ENCODE measurements at places on chromosomes 5 and 9.

GRCh38 chr5:72300590-72301339 is 19.3 kb downstream of the MRPS27 start:
- DNase-seq: no peak

DNA sequence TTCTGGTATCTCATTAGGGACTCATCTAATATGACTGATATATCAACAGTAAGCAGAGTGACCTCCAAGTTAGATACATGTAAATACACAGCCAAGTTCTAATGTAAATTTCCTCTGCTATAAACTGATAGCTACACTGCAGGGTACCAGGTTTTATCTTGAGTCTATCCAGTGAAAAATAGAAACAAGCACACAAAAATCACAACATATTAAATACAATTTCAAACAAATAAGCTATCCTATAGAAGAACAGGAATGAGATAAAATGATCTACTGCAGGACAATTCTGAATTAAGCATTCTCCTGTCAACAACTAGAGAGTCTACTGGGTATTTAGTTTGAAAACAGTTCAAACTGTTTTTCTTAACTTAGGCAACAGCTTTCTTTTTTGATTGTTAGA is 42.7 kb downstream of the NR3C1 start:
- no peak for DNase-seq

- no peak for DNase-seq
Measured at GRCh38 chr5:128773378-128773777, 191.9 kb upstream of the SLC27A6 start.

DNA sequence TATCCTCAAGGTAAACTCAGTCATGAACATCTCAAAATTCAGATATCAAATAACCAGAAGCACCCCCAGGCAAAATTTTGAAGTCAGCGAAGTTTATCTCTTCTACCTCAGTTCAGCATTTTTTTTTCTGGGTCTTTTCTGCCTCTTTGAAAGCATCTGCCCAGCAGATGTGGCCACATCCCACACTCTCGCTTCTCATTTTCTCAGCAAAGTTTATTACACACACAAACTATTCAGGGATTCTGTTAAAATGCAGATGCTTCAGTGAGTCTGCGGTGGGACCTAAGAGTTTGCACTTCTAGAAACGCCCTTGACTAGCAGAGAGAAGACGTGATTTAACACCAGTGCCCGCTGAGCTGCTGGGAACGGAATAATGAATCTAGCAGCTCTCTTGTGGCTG is 19.3 kb downstream of the RASEF start:
- no peak for DNase-seq

DNA sequence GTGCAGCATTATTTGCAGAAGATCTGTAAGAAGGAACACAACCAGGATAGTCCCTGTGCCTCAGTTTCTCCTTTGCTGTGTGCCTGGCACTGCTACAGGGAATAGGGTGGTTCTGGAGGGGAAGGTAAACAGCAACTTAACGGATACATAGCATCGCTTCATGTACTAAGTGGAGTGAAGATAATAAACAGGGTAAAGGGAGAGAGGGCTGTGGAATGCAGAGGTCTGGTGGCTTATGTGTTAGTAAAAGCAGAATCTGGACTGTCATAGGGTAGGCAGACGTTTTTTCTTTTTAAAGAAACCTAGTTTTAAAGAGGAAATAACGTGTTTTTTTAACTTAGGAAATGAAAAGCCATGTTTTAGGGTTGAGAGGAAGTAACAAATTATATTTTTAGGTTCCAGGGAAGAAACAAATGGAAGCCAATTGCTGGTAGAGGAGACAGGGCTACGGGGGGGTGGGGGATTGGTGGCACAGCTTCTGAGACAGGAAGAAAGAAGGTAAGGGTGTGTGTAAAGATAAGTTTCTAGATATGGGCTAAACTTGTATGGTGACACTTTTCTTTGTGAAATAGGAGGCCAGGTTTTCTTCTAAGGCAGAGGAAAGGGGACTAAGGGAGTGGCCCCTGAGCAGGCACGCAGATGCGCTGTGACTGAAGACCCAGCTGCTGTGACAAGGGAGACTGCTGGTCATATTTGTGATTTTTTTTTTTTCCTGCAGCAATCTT is 1.3 kb downstream of the GNG10 start:
- DNase-seq: no peak

DNA sequence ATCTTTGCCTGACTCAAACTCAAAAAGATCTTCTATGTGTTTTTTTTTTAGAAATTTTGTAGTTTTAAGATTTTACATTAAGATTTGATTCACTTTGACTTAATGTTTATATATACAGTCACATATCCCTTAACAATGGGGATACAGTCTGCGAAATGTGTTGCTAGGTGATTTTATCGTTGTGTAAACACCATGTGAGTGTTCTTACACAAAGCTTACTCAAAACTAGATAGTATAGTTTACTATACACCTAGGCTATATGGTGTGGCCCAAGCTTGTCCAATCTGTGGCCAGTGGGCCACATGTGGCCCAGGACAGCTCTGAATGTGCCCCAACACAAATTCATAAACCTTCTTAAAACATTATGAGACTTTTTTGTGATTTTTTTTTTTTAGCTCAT is 131.9 kb downstream of the CWC27 start:
- DNase-seq: no peak

DNA sequence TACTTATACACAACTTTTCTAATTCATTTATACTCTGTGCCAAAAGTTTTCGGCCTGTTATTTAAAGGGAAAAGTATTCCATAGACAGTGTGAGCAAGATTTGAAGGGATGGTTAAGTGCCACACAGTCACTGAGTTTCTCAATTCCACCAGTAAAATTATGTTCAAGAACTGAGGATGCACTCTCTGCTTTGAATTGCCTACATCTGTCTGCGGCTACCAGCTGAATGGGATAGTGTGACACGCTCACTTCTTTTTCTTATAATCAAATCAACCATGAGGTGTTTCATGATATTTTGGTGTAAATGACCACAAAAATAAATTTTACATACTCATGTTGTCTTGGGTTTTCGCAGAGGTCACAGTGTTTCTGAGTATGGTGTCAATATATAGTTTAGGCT is 218.4 kb upstream of the TMEM161B start:
- no peak for DNase-seq

GRCh38 chr9:17604556-17604955 is 25.7 kb downstream of the SH3GL2 start:
- DNase-seq: no peak

- DNase-seq: no peak
Measured at GRCh38 chr5:90747175-90747574, 188.6 kb downstream of the ADGRV1 start.

GRCh38 chr5:151740336-151740942 is 18.0 kb downstream of the ATOX1 start:
- no peak for DNase-seq

- no peak for DNase-seq
Measured at GRCh38 chr5:147731431-147732290, 50.9 kb downstream of the JAKMIP2 start.

GRCh38 chr9:127133739-127134167 is 11.3 kb upstream of the ANGPTL2 start:
- DNase-seq: no peak

- no peak for DNase-seq
Measured at GRCh38 chr5:89374144-89374784, 491.3 kb upstream of the MEF2C start.

GRCh38 chr5:111975133-111975532 is 218.1 kb upstream of the NREP start:
- no peak for DNase-seq

GRCh38 chr5:36068751-36069281 is 2.1 kb upstream of the UGT3A2 start:
- no peak for DNase-seq

GRCh38 chr5:77010243-77010642 is 20.0 kb upstream of the AGGF1 start:
- no peak for DNase-seq

DNA sequence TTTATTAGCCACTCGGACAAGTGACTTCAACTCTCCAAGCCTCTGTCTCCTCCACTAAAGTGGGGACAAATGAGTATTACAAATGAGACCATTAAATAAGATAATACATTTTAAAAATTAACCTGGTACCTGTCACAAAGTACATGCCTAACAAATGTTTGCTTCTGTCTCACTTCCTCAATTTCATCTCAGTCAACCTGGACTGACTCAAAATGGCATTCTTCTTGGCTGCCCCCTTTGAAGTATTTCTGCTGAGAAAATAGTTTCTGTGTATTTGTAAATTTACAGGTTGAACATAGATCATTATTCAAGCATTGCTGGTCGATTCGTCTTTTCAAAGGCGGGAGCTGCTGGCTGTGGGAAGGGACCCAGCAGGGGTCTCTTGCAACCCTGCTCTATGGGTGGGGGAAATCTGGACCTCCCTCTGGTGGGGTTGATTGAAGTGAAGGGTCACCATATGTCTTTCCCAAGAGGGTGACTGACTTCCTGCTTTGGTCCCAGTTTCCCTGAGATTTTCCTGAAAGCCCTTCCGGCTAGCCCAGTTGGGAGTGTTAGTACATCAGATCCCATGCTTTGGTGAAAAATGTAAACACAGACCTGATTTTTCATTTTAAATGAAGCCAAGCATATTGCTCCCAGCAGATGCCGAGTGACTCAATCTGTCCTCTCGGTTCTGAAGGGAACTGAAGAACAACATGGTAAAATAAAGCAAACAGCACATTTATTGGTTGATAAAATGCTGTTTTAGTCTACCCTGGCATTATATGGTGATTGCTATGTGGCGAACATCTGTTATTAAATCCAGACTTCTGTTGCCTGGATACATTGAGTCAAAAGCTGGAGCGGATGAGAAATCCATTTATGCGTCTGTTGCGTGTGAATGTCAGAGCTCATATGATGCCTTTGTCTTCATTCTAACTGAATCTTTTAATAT is 73.0 kb downstream of the KCNIP1 start:
- DNase-seq: no peak

GRCh38 chr5:140151144-140152021 is 23.6 kb upstream of the CYSTM1 start:
- DNase-seq: no peak

DNA sequence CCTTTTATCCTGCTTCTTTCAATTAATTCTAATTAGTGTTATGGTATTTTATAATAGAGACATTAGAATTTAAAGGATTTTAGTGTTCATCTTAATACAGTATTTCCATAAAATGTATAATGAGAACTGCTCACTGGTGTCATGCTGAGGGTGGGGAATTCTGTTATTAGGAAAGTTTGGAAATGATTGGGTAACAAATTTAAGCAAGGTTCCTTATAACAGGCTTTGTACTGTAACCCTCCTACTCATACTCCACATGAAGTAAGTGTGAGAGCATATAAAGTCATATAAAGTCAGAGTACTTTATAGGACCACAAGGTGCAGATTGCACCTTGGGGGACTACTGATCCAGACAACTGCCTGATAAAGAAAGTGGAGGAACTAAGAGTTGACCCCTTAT is 42.2 kb downstream of the SV2C start:
- no peak for DNase-seq

- DNase-seq: no peak
Measured at GRCh38 chr5:34034534-34035327, 8.3 kb downstream of the C1QTNF3 start.

Data from activated T-cell treated with anti-CD3 and anti-CD28 coated beads for 48 hours (primary cell).